ENCODE measurements at places on chromosomes 13 and 19. TPM values are rescaled to one million over a fixed set of nuclear protein-coding genes. Genes with fewer than 3 reads are reported as not detected.

The ACER1 gene
- not detected for total RNA-seq

The DLL3 gene
- 1.4 TPM for total RNA-seq

The APOC4 gene
- total RNA-seq = not detected

The TLE6 gene
- 0.93 TPM for total RNA-seq

The PNMA8A gene
- 1.1 TPM for total RNA-seq

The TPTE2 gene
- not detected for total RNA-seq

The ZNF83 gene
- total RNA-seq = 19.0 TPM

The CYP4F11 gene
- not detected for total RNA-seq

The TEX26 gene
- total RNA-seq = not detected

The TNNI3 gene
- not detected for total RNA-seq

The DGKH gene
- 6.1 TPM for total RNA-seq

The MBD3L2 gene
- not detected for total RNA-seq

The TEX101 gene
- not detected for total RNA-seq

The KL gene
- total RNA-seq = not detected

The BCL2L12 gene
- total RNA-seq = 24.6 TPM

The SCAF1 gene
- 37.4 TPM for total RNA-seq

The ZMYM5 gene
- 7.8 TPM for total RNA-seq

The EPSTI1 gene
- total RNA-seq = 0.98 TPM

The CBARP gene
- 8.5 TPM for total RNA-seq

The KMT5C gene
- 18.8 TPM for total RNA-seq

The TNNT1 gene
- 12.3 TPM for total RNA-seq

The QPCTL gene
- 22.2 TPM for total RNA-seq

The RGS9BP gene
- 0.42 TPM for total RNA-seq

The SHISA7 gene
- total RNA-seq = not detected

All from airway epithelial cell (primary cell).